GM13976 (cell line): ENCODE measurements at places on chromosomes 1 and 21.

GRCh38 chr1:204571128-204571527, 54.9 kb downstream of the MDM4 start:
- DNase-seq, result no peak

GRCh38 chr1:211267204-211267857, 8.2 kb downstream of the RCOR3 start:
- DNase-seq, result no peak

DNA sequence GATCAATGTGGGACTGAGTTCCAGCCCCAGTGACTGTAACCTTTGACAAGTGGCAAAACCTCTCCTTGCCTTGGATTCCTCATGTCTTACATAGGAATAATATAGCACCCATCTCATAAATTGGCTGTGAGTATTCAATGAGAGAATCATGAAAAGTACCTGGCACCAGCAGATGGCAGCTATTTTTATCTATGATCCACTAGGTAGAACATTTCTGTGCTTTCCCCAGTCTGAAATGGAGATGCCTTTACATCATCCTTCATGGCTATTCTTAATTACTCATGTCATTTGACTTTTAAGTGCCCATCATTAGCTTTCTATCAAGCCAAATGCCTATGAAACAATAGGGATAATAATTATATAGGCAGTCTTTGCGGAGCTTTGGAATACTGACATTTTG, 130.1 kb downstream of the TGFB2 start:
- no peak for DNase-seq

GRCh38 chr1:154711416-154711815, 103.4 kb upstream of the ADAR start:
- no peak for DNase-seq
